Osteocyte (in vitro differentiated cells): ENCODE measurements at places on chromosomes 2 and 18.

DNA sequence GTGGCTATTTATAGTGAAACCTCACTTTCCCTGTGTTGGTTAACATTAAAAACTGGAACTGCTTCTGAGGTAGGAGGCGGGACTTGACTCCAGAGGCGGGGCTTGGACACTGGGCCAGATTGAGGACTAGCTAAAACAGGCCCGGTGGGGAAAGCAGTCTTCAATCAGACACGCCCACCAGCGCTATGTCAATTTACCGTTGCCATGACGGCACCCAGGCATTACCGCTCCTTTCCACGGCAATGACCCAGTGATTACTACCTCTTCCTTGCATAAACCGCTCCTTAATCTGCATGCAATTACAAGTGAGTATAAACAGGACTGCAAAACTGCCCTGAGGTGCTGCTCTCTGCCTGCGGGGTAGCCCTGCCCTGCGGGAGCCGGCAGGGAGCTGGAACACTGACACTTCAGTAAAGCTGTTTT lies 35.3 kb downstream of the LRRFIP1 start:
- H3K36me3 ChIP-seq = peaks cover 6% of the 10 kb centered on the region
- H3K27me3 ChIP-seq = no peaks in the 10 kb centered on the region
- H3K27ac ChIP-seq = peak overlapping the region; percentile 49
- peaks cover 18% of the 10 kb centered on the region for H3K4me1 ChIP-seq

GRCh38 chr18:78984941-78985784 lies 5.5 kb downstream of the SALL3 start:
- H3K27me3 ChIP-seq = peaks cover 75% of the 10 kb centered on the region
- H3K36me3 ChIP-seq = no peaks in the 10 kb centered on the region
- DNase-seq = no peak
- H3K27ac ChIP-seq = no peak overlapping the region
- no peak overlapping the region for H3K4me3 ChIP-seq

DNA sequence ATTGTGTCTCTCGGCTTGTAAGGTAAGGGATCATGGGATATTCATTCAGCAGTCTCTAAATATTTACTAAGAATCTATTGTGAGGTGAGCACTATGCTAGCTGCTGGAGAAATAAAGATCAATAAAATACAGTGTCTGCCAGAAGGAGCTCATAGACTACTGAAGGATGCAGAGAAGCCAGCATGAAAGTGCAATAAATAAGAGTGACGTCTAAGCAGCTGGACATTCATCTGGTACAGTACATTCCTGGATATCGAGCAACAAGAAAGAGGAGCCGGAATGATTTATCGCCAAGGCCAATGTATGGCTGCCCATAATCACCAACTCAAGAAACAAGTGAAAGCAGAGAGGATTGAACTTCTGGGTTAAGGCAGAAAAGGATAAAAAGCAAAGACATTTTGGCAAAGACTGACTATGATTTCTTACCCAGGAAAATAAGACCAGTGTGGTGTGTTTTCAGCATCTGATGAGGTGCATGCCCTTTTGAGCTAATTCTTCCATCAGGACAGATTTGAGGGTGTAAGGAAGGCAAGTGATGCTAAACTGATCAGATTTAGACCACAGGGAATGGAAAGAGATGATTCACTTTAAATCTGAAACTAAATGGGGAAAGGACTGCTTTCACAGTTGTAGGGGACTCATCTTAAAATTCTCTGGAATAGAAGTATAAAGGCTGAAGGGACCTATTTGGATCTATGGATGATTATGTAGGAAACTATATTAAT lies 18.7 kb upstream of the LMAN1 start:
- H3K27ac ChIP-seq = no peak overlapping the region
- H3K27me3 ChIP-seq = no peaks in the 10 kb centered on the region
- H3K4me1 ChIP-seq = no peaks in the 10 kb centered on the region

DNA sequence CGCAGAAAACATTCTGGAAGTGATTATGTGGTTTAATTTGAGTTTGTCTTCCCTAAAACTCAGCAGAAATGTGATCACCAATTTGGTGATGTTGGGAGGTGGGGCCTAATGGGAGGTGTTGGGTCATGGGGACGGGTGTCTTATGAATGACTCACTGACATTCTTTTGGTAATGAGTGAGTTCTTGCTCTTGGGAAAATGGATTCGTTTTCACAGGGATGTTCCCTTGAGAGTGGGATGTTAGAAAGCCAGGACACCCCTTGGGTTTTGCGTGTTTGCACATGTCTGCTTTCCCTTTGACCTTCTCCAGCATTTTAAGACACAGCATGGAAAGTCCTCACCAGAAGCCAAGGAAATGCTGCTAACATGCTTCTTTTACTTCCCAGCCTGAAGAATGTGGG lies 321.5 kb upstream of the NT5C1B start:
- H3K27ac ChIP-seq = peak overlapping the region; percentile 92
- H3K27me3 ChIP-seq = no peaks in the 10 kb centered on the region
- H3K4me1 ChIP-seq = peaks cover 36% of the 10 kb centered on the region
- DNase-seq = no peak

DNA sequence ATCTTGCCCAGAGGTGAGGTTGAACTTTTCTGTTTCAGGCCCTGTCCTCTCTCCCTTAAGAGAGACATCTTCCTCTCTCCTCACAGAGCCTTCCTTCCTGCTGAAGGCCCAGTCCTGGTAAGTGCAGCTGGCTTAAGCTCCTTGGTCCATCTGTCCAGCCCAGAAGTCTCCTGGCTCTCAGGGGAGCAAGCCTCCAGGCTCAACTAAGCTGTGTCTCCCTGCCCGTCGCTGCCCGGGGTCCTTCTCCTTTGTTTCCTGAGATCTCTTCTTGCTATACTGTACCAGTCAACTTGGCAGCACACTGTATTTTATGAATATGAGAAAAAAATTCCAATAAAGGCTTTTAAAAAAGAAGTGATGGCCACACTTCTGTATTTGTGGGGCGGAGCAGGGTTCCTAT lies 77.4 kb downstream of the KCNF1 start:
- H3K27me3 ChIP-seq = peaks cover 13% of the 10 kb centered on the region
- no peak for DNase-seq
- no peaks in the 10 kb centered on the region for H3K4me1 ChIP-seq
- no peak overlapping the region for H3K4me3 ChIP-seq
- H3K27ac ChIP-seq = no peak overlapping the region

DNA sequence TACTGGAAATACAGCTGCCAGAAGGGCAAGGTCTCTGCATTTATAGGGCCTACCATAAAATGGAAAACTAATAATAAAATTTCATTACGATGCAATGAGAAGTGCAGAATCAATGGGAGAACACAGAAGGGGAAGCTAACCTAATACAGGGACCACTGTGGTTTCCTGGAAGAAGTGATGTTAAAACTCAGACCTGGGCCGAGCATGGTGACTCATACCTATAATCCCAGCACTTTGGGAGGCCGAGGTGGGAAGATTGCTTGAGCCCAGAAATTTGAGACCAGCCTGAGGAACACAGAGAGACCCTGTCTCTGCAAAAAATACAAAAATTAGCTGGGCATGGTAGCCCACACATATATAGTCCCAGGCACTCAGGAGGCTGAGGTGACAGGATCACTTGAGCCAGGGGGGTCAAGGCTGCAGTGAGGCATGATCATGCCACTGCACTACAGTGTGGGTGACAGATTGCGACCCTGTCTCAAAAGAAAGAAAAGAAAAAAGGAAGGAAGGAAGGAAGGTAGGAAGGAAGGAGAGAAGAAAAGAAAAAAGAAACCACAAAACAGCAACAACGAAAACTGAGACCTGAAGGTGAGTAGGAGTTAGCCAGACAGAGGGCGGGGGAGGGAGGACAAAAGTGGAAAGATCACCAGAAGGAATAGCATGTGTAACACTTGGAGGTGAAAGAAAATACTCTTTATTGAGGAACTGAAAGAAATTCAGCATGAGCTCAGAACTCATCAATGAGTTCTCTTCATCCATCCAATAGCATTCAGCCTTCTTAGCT lies 58.3 kb upstream of the DTNA start:
- H3K27me3 ChIP-seq = no peaks in the 10 kb centered on the region
- H3K4me3 ChIP-seq = no peak overlapping the region
- no peak overlapping the region for H3K27ac ChIP-seq
- DNase-seq = no peak
- peaks cover 2% of the 10 kb centered on the region for H3K4me1 ChIP-seq

- H3K4me3 ChIP-seq = no peak overlapping the region
- no peaks in the 10 kb centered on the region for H3K27me3 ChIP-seq
- H3K36me3 ChIP-seq = no peaks in the 10 kb centered on the region
- DNase-seq = no peak
Observed at GRCh38 chr2:149036507-149037293, 1.8 kb upstream of the LYPD6B start.

- H3K36me3 ChIP-seq = no peaks in the 10 kb centered on the region
- no peak overlapping the region for H3K27ac ChIP-seq
- no peaks in the 10 kb centered on the region for H3K4me1 ChIP-seq
- H3K4me3 ChIP-seq = no peak overlapping the region
Observed at GRCh38 chr2:76895469-76895868, 626.7 kb downstream of the LRRTM4 start.

- H3K4me1 ChIP-seq = peaks cover 50% of the 10 kb centered on the region
- no peak overlapping the region for H3K4me3 ChIP-seq
- H3K27me3 ChIP-seq = no peaks in the 10 kb centered on the region
- peaks cover 2% of the 10 kb centered on the region for H3K36me3 ChIP-seq
- DNase-seq = no peak
Observed at GRCh38 chr2:53964257-53964952, 6.4 kb downstream of the PSME4 start.

DNA sequence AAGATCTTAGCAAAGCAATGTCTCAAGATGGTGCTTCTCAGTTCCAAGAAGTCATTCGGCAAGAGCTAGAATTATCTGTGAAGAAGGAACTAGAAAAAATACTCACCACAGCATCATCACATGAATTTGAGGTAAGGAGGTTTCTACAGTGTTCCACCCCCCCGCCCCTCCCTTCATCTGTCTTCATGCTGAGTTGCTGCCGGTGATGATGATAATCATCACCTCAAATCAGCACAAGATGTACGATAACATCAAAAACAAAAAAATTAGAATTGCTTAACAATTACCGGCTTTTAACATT lies 14.6 kb downstream of the UGP2 start:
- peaks cover 33% of the 10 kb centered on the region for H3K4me1 ChIP-seq
- no peak overlapping the region for H3K27ac ChIP-seq
- DNase-seq = no peak
- H3K36me3 ChIP-seq = peaks cover 24% of the 10 kb centered on the region

DNA sequence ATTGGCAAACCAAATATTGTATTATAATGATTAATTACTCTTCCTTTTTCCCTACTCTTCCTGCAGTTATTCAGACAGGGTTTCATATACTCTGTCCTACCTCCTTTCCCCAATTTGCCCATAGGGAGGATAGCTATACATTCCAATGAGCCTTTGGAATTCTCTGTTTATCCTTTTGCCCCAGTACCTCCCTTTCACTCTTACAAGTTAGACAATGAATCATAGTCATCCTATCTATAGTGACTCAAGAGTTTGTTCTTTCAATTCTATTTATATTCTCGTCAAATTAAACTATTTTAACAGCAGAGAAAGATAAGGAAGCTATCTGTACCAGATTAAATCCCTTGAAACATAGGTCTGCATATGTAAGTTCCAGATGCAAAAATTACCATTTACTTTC lies 437.5 kb downstream of the NR4A2 start:
- H3K27me3 ChIP-seq = no peaks in the 10 kb centered on the region
- no peaks in the 10 kb centered on the region for H3K36me3 ChIP-seq
- DNase-seq = no peak
- H3K4me1 ChIP-seq = peaks cover 6% of the 10 kb centered on the region

GRCh38 chr2:149410701-149411484 lies 80.5 kb downstream of the LYPD6 start:
- no peak overlapping the region for H3K27ac ChIP-seq
- no peaks in the 10 kb centered on the region for H3K27me3 ChIP-seq
- H3K4me1 ChIP-seq = no peaks in the 10 kb centered on the region
- peaks cover 6% of the 10 kb centered on the region for H3K36me3 ChIP-seq
